HuH-7 (cell line): ENCODE measurements at places on chromosomes 11 and 22.

GRCh38 chr11:77250881-77251640, 50.4 kb downstream of the GDPD4 start:
- DNase-seq: no peak

GRCh38 chr11:87812571-87813365, 362.5 kb downstream of the RAB38 start:
- DNase-seq: no peak

DNA sequence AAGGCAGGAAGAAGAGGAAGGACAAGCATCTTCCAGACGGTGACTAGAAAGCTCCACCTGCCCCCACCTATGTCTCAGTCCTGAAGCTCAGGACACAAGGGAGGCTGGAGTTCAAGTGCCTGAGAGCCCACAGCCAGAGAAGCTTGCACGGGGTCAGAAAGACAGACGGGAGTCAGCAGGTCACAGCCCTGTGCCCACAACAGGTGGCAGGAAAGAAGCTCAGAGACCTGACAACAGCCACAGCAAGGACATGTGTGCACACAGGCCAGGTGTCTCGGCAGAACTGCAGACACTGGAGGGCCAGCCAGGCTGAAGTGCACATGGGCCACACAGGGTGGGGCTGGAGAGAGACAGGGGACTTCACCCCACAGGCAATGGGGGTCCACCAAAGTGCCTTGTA, 37.2 kb upstream of the MOB2 start:
- DNase-seq: no peak

- DNase-seq: no peak
Measured at GRCh38 chr11:78666675-78667160, 92.1 kb upstream of the NARS2 start.

DNA sequence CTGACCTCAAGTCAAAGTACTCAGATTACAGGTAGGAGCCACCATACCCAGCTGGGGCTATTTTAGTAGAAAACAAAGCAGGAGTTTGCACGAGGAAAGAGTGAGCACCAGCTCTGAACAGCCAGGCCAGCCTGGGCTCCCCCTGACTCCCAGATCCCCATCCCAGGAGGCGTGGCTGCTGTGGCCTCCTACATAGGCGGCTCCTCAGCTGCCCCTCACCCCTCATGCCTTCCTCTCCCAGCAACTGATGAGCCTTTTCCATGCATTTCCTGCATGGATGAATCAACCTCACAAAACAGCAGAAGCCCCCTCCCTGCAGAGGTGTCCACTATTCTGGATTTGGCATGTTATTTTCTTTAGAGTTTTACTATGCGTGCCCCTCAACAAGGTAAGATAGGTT, 10.5 kb upstream of the FLRT1 start:
- DNase-seq: no peak

DNA sequence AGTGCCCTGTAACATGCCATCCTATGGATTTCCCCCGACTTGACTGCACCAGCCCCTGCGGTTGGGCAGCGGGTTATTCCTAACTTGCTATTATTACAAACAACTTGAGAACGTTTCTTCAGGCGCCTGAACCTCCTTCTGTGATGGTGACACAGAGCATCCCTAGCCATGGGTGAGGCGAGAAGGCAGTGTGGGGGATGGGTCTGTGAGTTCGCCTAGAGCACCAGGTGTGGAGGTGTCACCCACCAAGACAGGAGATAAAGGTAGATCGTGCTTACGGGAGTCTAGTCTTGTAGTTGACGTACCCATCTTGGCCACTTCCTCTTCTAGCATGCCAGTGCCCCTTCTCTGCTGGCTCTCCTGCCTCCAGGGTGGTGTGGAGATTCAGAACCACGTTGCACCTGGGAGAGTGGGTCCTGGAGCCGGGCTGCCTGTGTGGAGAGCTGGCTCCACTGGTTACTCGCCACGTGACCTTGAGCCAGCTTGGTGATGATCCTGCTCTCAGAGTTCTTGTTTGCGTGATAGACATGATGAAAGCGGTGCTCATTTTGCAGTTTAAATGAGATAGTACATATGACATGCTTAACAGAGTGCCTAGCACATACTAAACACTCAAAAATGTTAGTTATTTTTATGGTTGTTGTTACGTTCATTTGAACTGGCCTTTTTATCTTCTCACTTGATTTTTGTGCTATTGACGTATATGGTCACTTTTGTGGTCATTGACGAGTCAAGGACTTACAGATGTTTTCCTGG, 37.8 kb downstream of the TBC1D22A start:
- no peak for DNase-seq

GRCh38 chr11:44928816-44929215, 21.9 kb downstream of the TP53I11 start:
- DNase-seq: no peak
